ENCODE measurements at places on chromosomes 5 and 9.

DNA sequence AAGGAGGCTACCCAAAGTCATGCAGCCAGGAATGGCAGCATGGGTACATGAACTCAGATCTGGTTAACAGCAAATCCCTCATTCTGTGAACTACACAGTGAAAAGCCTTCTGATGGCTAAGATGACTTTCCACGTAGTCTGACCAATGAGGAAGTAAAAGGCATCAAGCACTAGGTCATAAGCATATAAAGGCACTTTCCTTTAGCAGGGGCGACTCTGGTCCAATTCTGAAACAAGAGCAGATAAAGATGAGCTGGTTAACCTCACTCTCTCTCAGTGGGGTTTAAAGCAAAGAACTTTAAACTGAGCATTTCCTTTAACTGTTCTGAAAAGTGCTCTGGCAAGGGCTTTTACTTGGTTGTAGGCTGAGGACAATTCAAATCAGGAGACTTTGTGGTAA, 21.1 kb downstream of the PSMB7 start:
- DNase-seq, result no peak

DNA sequence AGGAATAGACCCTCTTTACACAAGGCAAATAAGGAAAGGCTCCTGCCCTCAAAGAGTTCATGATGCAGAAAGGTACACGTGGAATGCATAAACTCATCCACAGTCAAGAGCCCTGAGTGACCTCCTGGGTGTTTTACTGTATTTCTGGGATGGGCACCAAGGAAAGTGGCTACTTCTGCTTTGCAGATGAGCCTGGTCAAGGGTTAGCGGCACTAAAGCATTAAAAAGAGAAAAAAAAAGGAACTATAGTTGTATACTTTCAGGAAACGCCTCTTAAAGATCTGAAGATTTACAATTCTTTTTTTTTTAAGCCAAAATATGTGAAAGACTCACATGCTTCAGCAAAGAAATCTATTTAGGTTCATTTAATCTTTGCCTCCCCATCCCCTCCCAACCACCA, 366.2 kb upstream of the PDE4D start:
- no peak for DNase-seq

DNA sequence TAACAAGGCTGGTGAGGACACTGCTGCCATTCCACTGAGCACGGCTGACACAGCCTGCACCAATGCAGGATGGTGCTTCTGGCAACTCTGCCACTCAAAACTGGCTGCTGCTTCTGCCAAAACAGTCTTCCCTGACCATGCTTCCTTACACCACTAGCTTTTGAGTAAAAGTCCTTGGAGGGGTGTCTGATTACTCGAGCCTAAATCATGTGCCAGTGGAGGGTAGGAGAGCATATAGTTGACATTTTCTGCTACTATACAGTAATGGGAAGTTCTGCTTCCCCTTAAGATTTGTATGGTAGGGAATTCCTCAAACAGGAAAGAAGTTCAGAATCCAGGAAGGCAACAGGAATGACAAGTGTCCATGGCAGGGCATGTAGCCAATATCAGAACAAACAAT, 12.2 kb upstream of the PJA2 start:
- DNase-seq, result no peak

DNA sequence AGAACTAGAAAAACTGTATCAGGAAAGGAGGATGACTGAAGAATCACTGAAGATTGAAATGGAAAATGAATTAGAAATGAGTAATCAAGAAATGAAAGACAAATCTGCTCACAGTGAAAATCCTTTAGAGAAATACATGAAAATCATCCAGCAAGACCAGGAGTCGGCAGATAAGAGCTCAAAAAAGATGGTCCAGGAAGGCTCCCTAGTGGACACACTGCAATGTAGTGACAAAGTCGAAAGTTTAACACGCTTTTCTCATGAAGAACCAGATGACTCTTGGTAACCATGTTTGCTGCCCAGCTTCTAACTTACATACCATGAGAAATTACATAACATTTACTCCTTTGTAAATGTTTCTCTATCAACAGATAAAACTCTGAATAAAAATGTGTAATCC, 37.1 kb downstream of the CPLANE1 start:
- DNase-seq, result no peak

GRCh38 chr5:60577116-60577515, 122.8 kb downstream of the DEPDC1B start:
- no peak for DNase-seq

DNA sequence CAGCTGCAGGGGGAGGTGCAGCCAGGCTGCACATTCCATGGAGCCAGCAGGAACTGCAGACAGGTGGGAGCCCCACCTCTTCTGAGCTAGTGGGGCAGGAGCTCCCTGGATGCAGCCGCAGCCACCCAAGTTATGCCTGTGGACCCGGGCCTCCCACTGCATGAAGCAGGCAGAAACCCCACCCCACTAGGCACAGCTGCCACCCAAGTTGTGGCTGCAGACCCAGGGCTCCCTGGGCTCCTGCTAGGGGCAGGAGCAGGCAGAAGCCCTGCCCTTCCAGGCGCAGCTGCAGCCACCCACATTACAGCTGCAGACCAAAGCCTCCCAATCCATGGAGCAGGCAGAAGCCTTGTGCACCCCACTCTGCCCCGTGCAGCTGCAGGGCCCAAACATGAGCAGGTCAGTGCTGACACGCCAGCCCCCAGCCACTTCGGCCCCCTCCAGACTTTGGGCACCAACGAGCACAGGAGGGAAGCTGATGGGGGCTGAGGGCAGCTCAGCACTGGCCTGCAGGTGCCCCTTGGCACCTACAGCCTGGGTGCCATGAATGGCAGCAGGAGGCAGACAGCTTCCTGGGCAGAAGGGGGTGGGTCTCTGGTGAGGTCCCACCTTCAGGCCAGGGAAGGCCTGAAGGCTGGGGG, 106.9 kb downstream of the C9orf50 start:
- no peak for DNase-seq

GRCh38 chr5:108320231-108320630, 61.7 kb downstream of the FBXL17 start:
- no peak for DNase-seq

GRCh38 chr5:172173564-172174153, 14.4 kb downstream of the STK10 start:
- DNase-seq, result no peak

DNA sequence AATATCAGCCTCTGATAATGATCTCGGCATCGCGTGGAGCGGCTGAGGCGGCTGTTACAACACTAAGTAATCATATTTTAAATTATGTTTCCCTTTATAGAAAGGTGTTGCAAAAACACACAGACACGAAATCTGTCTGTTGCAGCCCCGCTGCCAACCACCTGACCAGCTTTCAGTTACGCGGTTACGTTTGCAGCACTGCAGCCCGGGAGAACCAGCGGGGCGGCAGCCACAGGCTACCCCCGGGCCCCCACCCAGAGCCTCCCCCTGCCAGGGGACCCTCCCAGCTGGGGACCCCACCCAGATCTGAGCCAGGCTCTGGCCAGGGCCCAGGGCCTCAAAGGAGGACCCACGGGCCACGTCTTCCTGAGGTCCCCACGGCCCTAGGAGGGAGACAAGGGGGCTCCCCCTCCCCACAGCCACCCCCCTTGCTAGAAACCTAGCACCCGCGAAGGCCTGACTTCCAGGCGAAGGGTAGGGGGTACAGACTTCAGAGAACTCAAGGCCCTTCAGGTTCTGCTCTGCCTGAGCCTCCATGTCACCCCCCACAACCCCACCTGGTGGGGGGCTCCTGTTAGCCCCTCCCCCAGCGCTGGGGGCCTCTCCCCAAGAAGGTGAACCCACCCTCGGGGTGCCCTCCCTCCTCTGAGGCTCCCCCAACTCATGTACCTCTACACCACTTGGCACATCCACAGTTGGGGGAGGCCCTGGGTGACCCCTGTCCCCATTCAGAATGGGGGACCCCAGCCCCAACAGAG, 6.0 kb downstream of the NACC2 start:
- DNase-seq, result no peak

DNA sequence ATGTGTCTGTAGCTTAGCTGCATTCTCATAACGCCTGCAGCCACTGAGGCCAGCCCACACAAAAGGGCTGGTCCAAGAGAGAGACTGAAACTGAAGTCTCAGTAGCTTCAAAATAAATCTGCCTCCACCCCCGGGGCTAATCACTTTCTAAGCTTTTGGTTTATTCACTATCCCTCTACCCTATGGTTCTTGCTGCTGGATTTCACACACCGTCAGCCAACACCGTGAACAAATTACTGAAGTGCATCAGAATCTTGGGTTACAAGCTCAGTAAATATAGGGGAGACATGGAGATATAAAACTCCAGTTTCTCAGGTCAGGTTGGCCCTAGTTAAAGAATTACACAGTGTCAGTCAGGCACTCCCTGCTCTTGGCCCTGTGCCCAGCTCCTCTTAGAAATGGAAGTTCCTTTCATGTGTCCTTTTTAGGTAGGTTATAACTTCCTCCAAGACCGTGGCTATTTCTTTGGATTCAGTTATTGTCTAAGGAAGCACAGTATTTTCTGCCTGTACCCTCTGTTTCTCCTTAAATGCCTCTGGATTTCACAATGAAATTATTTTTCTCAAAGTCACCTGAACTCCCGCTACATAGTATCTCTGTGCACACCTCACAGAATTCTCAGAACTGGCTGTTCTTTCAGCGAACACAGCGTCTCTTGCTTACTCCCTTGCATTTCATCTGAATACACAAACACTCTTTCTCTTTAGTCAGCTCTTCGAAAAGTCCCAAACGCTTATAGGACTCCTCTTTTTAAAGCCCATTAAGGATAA, 112.5 kb downstream of the FAM174A start:
- DNase-seq, result no peak

- DNase-seq, result peak; percentile 14
Observed at GRCh38 chr5:39015743-39016586, 58.2 kb downstream of the RICTOR start.

GRCh38 chr5:110687485-110687884, 39.0 kb downstream of the TMEM232 start:
- no peak for DNase-seq

GRCh38 chr9:79764374-79764773, 192.6 kb downstream of the TLE4 start:
- no peak for DNase-seq
